Progenitor cell of endocrine pancreas (in vitro differentiated cells): ENCODE measurements at places on chromosomes 16 and 17.

- no peak for DNase-seq
Observed at GRCh38 chr17:48910370-48910769, 2.2 kb downstream of the UBE2Z start.

- peak; percentile 83 for DNase-seq
Observed at GRCh38 chr16:88686439-88687253, at the start of gene SNAI3. SNAI3 (minus strand) TSS chr16:88686507; CDS start chr16:88686406, 101 bp downstream.

GRCh38 chr17:15947271-15947670 is 2.3 kb downstream of the ADORA2B start:
- no peak for DNase-seq

GRCh38 chr17:55292094-55292493 is 27.3 kb downstream of the HLF start:
- no peak for DNase-seq

DNA sequence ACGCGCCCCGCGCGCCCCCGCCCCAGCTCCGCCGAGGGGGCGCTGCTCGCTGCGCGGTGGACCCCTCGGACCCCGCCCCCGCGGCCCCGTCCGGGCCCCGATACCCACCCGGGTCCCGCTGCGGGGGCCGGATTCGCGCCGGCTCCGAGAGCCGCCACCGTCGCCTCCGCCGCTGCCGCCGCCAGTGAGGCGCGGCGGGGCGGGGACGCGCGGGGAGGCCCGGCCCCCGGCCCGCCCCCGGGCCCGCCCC is at the start of gene TBC1D16:
Gene TBC1D16, minus strand, starts transcription at position 186 of the 250 bp plus-strand sequence. CDS start 22,325 bp downstream, outside the sequence.
- no peak for DNase-seq

- DNase-seq: no peak
Observed at GRCh38 chr17:12445331-12445730, 220.4 kb upstream of the MYOCD start.

DNA sequence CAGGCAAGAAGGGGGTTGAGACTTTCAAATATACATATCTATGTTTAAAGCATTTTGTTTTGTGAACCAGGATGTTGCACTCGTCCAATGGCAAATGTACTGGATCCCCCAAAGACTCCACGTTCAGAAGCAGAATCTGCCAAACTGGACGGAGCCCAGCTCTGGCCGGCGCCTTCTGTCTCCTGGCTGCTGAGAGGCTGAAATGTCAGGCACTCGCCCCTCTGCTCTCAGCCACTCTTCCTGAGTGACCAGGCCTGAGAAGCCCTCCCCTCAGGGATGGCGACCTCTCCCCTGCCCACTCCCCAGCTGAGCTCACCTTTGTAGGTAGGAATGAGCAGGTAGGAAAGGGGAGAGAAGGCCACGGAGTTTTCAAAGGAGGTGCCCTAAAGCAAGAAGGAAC is 187.5 kb upstream of the FOXF1 start:
- DNase-seq: no peak

- no peak for DNase-seq
Observed at GRCh38 chr17:6498901-6499540, 54.8 kb downstream of the PIMREG start.

- no peak for DNase-seq
Observed at GRCh38 chr17:51434434-51435170, 174.3 kb downstream of the UTP18 start.

GRCh38 chr17:43588121-43588520 is 42.0 kb upstream of the ETV4 start:
- no peak for DNase-seq

DNA sequence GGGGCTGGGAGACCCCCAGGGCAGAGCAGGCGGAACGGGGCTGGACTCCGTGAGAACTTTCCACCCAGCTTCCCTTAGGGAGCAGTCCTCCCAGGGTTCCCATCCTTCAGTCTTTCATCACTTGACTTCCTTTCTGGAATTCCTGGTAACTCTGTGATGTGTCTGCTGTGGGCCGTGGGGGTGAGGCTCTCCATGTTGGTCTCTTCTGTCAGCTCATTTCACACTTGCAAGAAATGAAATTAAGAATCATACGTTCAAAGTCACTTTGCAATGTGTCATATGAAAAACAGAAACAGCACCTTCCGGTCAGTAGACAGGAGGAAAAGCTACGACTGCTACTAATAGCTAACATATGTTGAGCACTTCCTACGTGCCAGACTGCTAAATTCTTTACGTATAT is 5.4 kb upstream of the BBS2 start:
- no peak for DNase-seq

DNA sequence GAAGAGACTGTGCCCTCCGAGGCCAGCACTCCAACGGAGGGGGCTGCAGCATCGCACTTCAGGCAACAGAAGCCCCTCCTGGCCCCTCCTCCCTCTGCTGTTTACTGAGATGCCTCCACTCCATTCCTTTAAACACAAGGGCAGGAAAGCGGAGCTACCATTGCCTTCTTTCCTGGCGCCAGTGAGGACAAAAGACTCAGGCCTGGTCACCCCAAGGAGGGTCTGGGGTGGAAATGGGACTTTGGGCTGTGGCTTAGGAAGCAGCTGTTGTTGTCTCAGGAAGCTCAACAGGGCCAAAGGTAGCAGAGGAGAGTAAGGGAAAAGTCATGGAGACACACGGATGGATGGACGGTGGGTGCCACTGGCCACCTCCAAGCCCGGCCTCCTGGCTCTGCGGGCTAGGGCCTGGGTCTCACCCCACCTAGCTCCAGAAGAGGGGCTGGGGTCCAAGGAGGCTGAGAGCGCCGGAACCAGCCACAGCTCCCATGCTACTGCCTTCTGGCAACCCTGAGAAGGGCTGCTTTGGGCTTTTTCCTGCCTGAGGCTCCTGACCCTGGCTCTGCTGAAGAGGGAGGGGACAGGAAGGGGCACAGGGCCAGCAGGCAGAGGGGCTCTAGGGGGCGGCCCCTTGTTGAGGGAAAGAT is 11.1 kb downstream of the CD300LG start:
- no peak for DNase-seq

DNA sequence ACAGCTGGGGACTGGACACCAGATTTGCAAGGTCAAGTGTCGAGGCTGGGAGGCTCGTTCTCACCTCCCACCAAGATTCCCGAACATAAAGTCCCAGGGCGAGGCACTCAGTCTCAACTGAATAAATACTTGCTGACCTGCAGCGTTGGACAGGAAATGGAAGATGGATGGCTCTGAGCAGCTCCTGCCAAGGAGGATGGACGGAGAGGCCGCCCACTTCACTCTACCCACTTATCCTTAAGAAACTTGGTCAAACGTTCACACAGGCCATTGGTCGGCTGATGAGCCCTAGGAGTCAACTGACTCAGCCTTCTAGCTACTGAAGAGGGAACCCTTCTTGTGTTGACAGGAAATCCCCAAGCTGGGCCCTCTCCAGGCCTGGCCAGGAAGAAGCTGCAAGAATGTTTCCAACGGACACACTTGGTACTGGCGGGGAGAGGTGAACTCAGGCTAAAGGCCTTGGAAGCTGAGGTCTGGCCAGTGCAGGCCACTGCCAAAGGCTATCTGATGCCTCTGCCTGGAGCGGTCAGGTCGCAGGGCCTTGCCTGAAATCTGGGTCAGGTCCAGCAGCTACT is 50.0 kb downstream of the VAC14 start:
- DNase-seq: no peak

DNA sequence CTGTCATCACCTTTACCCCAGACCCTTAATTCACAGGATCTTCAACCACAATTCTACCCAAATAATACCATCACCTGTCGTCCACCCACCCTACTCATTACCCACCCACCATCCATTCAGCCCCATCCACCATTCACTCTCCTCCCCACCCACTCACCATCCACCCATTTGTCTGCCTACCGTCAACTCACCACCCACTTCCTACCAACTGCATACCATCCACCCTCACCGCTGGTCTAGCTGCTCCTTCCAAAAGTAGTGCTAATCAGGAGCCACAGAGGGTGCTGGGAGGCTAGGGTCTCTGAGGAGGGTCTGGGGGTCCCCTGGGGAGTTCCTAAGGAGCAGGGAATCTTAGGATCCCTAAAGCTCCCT is 12.0 kb upstream of the IGFBP4 start:
- no peak for DNase-seq

DNA sequence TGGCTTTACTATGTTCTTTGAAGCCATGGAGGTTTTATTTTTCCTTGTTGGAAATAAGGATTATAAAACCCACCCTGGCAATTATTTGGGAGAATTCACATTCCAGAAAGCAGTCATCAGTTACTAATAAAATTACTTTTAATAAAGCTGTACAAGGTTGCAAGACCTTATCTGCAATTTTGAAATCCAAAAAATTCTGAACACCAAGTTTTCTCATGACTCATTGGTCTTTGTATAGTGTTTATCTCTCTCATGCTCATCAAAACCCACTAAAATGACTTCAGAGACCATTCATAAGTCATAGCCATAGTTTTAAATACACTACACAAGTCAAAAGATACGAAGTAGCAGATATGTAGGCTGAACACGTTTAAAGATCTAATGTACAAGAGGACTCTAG is 6.0 kb upstream of the KRT38 start:
- no peak for DNase-seq

GRCh38 chr17:77396610-77397009 is 255.8 kb downstream of the SEC14L1 start:
- DNase-seq: no peak

DNA sequence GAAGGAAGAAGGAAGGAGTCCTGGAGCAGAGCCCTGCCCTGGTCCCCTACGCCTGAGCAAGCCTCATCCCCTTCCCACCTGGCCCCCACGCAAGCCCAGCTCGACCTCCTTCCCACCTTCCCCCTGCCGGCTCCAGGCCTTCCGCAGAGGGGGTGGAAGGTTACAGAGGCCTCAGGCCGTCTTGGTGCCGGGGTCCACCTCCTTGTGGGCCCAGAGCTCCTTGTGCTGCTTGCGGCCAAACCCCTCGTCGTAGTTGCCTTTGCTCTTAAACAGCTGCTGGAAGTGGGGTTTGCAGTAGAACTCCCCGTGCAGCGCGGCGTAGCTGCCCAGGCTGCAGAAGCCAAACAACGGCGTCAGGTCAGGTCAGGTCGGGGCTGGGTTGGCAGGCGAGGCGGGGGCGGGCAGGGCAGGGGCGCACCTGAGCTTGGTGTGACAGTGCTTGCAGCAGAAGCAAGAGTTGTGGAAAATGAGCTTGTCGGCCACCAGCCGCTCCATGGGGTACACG is 1.5 kb downstream of the LIMD2 start:
- no peak for DNase-seq

GRCh38 chr16:48613061-48613957 is 3.3 kb upstream of the N4BP1 start:
- no peak for DNase-seq

DNA sequence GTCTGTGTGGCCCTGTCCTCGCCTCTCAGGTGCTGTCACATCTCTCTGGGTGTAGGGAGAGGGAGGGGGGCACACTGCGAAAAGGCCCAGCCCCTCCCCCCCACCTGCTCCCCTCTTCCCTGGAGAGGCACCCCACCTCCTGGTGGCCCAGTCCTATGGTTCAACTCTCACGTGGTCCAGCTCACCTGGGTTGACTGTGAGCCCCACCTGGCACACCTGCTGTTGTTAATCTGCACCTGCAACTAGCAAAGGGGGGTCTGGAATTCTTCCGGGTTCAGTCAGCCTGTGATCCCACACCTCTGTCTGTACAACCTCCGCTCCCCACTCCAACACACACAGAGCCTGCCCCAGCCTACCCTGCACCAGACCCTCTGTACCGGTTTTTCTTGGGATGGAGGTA is 2.0 kb upstream of the SYNGR2 start:
- no peak for DNase-seq

GRCh38 chr16:75754141-75754540 is 27.9 kb upstream of the CPHXL start:
- no peak for DNase-seq

DNA sequence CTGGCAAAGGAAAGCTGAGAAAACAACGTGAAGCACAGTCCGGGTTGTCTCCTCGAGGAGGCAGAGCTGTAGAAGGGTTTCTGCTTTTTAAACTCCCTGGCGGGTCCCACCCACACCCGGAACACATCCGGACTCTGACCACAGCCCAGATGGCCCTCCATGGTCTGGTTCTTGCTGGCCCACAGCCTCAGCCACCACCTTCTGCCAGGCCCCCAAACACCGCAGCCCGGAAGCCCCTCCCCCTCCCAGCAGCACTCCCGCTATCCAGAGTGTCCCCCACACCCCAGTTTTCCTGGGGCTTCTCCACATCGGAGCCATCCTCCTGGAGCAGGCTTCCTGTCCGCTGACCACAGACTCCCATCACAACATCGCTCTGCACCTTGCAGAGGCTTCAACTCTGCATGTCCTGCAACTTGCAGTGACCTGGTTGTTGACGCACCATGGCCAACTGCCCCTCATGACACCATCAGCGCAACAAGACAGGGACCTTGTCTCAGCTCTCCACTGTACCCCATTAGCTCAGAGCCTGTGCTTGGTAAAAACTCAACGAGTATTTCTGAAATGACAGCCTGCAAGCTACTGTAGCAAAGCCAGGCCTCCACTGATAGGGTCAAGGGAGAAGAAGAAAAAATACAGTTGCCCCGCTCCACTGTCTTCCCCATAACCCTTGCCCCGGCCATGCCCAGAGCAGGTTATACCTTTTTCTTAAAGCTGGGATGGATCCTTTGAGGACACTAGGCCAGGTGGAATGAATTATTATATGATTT is 129.8 kb downstream of the C16orf78 start:
- no peak for DNase-seq

GRCh38 chr17:9023392-9024218 is 2.3 kb downstream of the NTN1 start:
- no peak for DNase-seq

GRCh38 chr17:51933647-51934046 is 224.9 kb downstream of the CA10 start:
- DNase-seq: no peak

DNA sequence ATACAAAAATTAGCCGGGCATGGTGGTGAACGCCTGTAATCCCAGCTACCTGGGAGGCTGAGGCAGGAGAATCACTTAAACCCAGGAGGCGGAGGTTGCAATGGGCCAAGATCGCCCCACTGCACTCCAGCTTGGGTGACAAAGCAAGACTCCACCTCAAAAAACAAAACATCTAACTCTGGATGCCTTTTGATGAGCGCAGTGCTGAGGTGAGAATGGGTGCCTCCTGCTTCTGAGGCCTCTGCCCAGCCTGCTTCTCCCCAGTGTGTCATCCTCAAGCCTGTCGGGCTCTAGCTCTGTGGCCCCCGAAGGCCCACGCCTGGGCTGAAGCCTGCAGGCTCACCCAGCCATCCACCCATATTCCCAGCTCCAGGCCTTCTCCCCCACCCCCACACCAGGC is 10.5 kb upstream of the MTSS2 start:
- no peak for DNase-seq

- peak; percentile 20 for DNase-seq
Observed at GRCh38 chr16:57801809-57802340, 416 bp downstream of the KIFC3 start.

- peak; percentile 8 for DNase-seq
Observed at GRCh38 chr17:6708357-6708961, 4.7 kb downstream of the SLC13A5 start.

GRCh38 chr16:2015947-2016208 is 3.7 kb upstream of the NPW start:
- no peak for DNase-seq

- DNase-seq: no peak
Observed at GRCh38 chr17:28225271-28225670, 93.7 kb upstream of the TMEM97 start.

DNA sequence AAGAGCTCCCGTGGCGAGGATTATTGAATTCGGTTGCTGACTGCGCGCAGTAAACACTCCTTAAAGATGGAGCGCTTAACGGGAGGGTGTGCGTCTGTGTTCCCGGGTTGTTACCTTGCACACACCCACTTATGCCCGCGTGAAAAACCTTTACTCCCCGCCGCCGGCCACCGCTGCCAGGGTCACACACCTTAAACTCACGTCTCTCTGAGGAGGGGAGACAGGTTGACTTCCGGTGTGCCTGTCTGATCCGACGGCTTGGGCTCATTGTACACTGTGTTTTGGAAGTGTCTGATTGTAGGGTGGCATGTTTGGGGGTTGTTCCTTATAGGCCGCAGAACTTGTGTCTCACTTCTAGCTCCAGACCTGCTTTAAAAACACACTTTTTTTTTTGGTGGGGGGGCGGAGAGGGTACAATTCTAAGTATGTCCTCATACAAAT is 66.8 kb downstream of the KPNA2 start:
- DNase-seq: no peak
